ENCODE measurements at places on chromosomes 5 and 9.

- peak; percentile 18 for DNase-seq
These were observed 33.1 kb upstream of the HTR4 start for GRCh38 chr5:148687427-148687826.

DNA sequence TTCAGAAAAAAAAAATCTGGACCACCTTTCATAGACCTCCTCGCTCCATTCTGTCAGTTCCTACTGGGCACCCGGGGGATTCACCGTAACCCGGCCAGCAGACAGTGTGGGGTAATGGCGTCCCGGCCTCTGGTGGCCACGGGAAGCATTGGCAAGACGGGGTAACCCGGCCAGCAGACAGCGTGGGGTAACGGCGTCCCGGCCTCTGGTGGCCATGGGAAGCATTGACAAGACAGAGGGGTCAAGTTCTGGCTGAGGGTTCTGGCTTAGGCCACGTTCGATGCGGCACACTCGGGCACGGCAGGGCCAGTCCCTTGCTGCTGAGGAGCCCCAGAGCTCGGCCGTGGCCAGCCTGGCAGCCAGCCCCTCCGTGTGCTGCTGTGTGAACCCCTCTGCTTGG is 116.2 kb upstream of the RAPGEF1 start:
- no peak for DNase-seq

GRCh38 chr5:93100976-93101375 is 480.0 kb downstream of the NR2F1-AS1 start:
- no peak for DNase-seq

DNA sequence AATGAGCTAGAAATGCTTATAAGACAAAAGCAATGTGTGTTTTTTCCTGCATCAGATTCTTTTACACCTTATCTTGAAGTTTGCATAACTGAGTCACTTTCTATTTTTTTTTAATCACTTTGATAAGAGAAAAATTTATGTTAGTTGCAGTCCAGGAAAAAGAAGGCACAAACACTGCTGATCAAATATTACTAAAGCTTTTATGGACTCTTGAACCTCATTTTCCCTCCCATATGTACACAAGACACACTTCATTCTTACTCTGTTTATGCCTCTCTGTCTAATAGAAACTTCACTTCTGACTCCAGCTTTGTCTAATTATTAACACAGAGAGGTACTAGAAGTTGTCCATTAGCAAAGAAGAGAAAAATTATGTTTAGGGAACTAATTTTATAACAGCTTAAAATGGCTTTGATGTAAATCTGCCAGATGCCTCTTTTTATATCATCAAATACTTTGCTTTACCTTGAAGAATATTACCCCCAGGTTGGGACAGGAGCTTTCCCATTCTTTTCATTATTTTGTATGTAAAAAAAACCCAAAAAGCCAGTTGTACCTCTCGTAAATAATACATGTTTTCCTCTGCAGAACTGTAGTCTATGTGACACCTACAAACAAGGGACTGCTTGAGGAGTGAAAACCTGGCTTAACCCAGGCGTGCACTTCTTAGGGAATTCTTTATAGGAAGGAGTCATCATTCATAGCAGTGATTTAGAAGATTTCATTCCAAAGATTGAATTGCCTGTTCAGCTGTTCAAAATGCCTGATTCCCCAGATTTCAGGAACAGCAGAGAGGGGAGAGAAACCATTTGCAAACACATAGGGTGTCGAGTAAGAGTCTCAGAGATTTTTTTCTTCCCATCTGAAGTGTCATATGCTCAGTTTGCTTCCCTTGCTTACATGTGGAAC is 72.6 kb downstream of the DAPK1 start:
- DNase-seq, result no peak

GRCh38 chr5:158074992-158075769 is 216.2 kb upstream of the CLINT1 start:
- peak; percentile 53 for DNase-seq

- DNase-seq, result no peak
These were observed 126.9 kb downstream of the DOCK2 start for GRCh38 chr5:169764018-169764378.

DNA sequence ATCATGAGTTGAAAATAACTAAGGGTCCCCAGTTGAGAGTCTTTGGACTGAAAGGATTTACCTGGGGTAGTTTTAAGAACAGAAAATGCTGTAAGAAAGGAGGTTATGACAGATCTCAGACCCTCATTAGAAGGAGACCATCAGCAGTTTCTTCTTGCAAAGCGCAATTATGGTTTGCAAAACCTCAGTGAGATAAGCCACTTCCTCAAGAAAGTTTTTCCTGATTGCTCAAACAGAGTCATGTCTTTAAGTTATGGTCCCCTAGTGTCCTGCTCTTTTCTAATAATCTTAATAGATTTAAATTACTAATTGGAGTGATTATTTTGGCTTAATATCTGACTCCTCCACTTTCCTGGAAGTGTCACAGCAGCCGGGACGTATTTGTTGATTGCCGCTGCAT is 293.2 kb upstream of the KLF4 start:
- no peak for DNase-seq
